Activated gamma-delta T cell treated with anti-CD3 and anti-CD28 coated beads, Interleukin-2, amount 50 U/mL, for 16 hours (primary cell): ENCODE measurements at places on chromosomes 3 and 15.

GRCh38 chr3:85835857-85836440 lies 877.2 kb downstream of the CADM2 start:
- DNase-seq, result no peak

GRCh38 chr3:59246719-59247401 lies 197.0 kb upstream of the CFAP20DC start:
- DNase-seq, result no peak

GRCh38 chr3:151697496-151697895 lies 36.2 kb upstream of the AADACL2 start:
- DNase-seq, result no peak

GRCh38 chr15:67458331-67459029 lies 62.5 kb upstream of the C15orf61 start:
- no peak for DNase-seq
